ENCODE measurements at places on chromosomes 6 and 20.

DNA sequence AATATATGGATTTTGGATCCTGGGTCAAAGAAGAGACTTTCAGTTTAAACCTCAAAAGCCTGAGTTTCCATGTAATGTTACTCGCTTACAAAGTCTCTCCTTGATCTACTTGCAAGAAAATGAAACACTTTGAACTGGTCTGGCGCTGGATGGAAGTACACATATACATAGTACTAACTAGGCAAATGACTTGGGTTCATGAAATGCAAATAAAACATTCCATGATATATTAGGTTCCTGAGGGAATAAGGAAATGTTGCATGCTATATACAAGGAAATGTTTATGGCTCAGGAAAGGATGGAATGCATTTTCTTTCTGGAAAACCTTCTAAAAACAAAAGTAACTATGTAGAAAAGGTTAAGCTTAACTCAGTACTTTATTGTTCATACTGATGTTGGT, 11.4 kb upstream of the TXLNB start:
- no peak for DNase-seq

DNA sequence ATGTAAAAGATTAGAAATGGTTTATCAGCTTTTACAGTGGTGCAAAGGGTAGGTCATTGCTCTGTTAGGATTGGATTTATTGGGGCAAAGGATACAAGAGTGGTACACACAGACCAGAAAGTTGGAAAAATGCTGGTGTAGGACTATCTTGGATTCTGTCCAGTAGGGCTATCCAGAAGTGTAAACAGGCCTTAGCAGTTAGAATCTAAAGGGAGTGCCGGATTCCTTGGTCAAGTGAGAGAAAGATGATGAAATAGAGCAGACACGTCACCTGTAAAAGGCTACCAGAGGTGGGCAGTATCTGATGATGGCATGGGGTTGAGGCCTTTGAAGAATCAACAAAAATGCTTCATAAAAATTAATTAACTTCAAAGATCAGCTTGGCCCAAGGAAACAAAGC, 975.9 kb downstream of the KIF16B start:
- DNase-seq: no peak

- DNase-seq: no peak
These were observed 571.8 kb downstream of the QKI start for GRCh38 chr6:163986313-163986712.

DNA sequence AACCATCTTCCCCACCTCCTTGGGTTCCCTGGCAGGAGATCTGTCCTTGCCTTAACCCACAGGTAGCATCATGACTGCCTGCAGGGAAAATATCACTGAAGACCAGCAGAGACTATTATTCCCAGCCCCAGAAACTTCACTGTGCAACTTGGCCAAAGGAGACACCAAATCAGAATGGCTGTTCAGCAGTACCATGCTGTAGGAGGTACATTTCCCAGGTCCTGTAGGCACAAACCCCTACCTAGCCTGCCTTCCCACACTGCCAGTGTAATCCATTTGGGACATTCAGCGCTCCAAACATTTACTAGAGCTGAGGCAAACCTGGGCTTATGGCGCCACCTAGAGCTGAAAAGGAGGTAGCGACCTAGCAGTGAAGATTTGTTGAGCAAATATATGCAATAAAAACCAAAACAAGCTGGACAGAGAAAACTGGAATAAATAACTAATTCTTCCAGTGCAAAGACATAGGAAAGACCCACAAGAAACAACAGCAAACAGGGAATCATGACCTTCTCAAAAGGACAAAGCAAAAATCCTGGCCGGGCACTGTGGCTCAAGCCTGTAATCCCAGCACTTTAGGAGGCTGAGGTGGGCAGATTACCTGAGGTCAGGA, 60.3 kb downstream of the VTA1 start:
- peak; percentile 5 for DNase-seq

DNA sequence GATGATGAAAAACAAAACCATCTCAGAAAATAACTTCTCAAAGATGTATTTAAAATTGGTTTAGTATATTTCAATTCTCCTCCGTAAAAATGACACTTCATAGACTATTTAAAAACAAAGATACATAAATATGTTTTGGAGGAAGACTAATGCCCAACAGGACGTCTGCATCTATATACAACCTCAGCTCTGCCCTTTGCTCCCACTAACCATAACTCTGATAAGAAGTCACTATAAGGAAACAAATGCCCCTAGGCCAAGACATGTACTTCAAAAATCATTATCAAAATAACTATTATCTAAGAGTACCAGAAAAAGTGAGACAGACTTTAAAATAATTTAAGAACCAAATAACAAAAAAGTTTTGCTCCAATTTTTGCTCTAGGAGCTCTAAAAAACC, 23.4 kb downstream of the PLAGL1 start:
- no peak for DNase-seq

DNA sequence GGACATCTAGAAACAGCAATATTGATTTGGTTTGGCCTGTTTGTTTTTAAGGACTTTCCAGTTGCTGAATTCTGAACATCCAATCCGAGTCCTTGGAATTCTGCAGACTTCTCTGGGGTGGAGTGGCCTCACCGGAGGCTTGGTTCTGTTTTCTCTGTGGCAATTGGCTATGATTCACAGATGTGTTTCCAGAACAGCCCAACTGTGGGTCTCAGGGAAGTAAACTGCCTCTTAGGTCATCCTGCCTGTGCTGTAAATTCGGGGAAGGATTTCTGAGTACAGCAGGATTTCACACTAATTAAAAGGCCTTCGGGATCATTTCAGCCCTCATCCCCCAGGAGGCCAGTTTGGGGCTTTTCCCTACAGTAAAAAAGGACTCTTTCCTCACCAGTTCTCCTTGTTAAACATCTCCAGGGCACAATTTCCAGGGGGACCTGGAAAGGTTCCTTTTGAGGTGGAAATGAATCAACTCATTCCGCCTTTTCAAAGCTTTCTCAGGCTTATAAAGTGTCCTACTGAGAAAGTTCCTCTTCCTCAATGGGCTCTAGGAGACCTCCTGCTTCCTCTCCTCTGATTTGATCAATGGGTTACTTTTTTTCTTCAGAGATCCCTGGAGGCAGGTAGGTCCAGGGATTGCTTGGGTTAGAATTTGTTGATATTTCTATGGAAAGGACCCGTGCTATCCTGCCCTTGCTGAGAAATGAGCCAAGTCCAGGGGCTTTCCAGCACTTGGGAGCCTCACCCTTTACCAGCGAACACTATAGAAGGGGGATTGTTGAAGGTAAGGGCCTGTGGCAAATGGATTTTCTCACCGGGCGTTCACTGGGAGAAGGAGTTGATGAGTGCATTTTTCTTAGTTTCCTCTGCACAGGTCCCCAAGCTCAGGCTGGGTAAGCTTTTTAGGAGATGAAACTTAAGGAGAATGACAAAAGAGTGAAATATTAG, 114.6 kb downstream of the CLIC5 start:
- no peak for DNase-seq

DNA sequence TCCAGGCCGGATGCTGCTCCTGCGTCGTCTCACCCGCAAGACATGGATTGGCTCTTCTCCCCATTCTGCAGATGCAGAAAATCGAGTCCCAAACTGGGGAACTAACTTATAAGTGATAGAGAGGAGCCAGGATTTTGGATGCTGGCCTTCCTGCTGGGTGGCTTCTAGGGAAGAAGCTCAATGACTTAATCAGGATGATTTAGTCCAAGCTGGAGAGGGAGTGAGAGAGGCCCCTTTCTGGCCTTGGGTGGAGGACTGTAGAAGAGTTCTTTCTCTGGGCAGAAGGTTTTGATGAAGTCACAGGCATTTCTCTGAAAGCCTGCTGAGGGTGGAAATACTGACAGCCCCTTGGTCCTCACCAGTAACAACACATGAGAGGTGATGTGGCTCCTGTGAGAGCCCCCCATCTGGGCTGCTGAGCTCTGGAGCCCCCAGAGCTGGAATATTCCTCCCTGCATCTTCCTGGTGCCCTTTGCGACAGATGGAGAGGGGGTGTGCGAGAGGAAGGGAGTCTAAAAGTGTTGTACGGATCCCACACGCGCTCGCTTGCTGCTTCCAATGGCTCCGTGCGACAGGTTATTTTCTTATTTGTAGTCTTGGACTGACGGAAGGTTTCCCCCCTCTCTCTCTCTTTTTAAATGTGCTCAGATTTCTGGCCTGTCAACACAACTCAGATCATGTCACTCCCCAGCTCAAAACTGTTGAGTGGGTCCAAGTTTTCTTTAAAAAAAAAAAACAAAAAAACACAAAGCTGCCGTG, 3.5 kb downstream of the SIRPA start:
- DNase-seq: no peak
